ENCODE measurements at places on chromosomes 2 and 18.
A peak's percentile ranks its signal among the peaks of the same experiment; 100 is the strongest.

GRCh38 chr18:14086458-14087231, 45.6 kb downstream of the ZNF519 start:
- peak; percentile 44 for DNase-seq

DNA sequence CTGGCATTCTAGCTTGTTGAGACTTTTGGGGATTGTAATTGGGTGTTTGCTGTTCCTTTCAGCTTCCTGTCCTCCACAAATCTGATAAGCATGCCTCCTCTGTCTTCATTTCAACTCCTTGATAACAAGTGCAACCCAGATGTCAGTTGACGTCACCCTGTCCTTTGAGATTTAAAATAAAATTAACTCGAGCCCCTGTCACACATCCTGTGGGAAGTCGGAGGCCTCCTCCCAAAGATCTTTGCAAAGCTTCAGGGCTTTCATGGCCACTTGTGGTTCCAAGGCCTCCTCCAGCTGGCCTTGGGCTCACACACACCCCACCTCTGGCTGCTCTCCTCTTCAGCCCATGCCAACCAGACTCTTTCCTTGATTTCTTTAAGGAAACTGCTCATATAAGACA, 69.9 kb upstream of the ITGA6 start:
- DNase-seq = no peak

GRCh38 chr2:165112789-165113188, 91.1 kb downstream of the SCN3A start:
- no peak for DNase-seq

- DNase-seq = no peak
Measured at GRCh38 chr18:9707381-9708056, 582 bp upstream of the RAB31 start.

- no peak for DNase-seq
Measured at GRCh38 chr2:72031346-72032110, 116.1 kb downstream of the CYP26B1 start.

DNA sequence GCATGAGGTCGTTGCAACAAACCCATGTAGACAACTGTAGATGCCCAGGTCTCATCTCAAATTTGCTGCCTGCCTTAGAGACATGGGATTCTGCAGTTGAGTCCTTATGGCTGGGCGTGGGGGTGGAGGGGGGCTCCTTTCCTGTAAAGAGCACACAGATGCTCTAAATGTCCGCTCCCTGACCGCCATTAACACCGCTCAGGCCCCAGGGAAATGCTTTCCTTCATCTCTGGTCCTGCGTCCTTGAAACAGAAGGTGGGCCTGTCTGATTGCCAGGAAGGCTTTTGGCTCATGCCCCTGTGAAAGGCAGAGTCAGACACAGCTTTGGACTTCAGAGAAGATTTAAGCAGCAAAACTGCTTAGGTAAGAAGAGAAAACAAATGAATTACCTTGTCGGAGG, 25.7 kb downstream of the GPR39 start:
- DNase-seq = no peak

DNA sequence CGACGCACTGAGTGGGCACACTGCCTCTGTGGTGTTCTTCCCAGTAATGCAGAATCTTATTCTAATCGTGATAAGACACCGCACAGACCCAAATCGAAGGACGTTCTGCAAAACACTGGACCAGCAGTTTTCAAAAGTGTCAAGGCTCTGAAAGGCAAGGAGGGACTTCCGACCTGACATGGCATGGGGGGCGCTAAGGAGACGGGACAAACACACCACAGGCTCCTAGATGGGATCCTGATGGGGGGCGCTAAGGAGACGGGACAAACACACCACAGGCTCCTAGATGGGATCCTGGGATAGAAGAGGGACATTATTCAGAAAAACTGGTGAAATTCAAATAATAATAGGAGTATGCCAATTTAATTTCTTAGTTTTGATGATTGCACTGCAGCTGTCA, 191.4 kb downstream of the LDLRAD4 start:
- DNase-seq = no peak

- DNase-seq = no peak
Measured at GRCh38 chr18:48805826-48806535, 144.8 kb downstream of the SMAD7 start.

- DNase-seq = peak; percentile 66
Measured at GRCh38 chr18:21191596-21192307, 50.3 kb upstream of the GREB1L start.

Data from head of caudate nucleus (tissue), 42 donors.